ENCODE measurements at places on chromosomes 5 and 9.

GRCh38 chr5:1316588-1317340 lies 21.9 kb upstream of the TERT start:
- DNase-seq: no peak

DNA sequence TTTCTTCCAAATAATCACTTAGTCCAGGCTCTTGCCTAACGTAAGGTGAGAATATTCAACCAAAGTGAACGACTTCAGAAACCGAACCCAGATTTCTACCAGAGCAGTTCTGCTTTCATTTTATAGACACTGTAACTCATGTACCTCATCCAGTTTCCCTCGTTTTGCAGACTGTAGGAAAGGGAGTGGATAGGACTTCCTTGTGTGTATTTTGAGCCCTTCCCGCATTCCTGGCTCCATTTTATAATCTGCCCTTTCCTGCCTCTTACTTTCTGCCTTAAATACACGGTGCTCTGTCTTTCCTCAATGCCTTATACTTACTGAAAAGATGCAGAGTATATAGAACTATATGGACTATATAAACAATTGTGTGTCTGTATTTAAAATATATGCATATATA lies 20.8 kb downstream of the MINAR2 start:
- no peak for DNase-seq

- no peak for DNase-seq
Observed at GRCh38 chr5:14325369-14325768, 182.2 kb downstream of the TRIO start.

DNA sequence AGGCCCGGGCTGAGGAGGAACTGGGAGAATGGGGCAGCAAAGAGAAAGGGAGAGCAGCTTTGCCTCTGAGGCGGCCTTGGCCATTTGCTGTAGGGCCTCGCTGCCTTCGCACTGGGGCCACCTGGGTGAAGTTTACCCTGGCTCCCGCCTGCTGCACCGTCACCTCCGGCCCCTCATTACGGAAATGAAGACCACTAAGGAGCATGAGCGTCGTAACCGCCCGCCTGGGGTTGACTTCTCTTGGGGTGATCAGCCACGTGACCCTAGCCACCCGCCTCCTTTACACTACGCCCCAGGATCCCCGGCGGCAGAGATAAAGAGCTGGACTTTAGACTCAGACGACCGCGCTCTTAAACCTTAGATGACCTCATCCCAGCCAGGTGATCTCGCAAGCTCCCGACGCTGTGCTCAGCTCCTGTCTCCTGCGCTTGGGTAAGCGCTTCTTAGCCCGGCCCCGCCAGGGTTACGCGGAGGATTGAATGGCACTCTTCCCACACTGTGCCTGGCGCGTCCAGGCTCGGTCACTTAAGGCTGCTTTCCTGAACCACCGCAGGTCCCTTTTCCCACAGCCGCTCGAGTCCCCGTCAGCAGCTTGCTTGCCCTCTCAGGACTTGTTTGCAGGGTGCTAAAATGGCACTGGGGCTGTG lies 107.9 kb upstream of the LARP1 start:
- peak; percentile 11 for DNase-seq

DNA sequence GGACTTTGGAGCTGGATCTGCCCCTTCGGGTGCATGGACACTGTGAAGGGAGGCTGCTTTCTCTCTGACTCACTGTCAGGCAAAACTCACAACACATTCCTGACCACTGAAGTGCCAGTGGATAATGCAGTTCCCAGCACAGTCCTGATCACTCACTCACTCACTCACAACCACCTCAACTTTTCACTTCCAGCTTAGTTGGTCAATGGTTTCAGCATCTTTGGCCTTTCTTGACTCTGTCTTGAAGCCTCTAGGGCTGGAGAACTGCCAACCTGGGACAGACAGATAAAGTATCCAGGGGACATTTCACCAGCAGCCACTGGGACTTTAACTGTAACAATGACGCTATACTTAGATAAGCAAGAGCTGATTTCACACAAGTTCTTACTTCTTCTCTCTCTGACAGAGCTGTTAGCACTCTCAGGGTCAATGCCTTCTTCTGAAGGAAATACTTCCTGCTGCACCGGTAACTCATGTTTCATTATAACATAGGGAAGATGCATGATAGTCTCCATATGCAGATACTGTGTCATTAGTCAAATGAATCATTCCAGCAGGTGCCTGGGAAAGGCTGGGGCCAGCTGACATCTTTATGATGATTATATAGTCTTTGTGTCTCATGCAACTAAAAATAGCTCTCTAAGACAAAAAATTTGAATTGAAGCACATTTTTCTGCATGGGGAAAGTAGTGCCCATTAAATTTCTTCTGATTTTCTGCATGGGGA lies 499.0 kb downstream of the SEMA5A start:
- DNase-seq: no peak

DNA sequence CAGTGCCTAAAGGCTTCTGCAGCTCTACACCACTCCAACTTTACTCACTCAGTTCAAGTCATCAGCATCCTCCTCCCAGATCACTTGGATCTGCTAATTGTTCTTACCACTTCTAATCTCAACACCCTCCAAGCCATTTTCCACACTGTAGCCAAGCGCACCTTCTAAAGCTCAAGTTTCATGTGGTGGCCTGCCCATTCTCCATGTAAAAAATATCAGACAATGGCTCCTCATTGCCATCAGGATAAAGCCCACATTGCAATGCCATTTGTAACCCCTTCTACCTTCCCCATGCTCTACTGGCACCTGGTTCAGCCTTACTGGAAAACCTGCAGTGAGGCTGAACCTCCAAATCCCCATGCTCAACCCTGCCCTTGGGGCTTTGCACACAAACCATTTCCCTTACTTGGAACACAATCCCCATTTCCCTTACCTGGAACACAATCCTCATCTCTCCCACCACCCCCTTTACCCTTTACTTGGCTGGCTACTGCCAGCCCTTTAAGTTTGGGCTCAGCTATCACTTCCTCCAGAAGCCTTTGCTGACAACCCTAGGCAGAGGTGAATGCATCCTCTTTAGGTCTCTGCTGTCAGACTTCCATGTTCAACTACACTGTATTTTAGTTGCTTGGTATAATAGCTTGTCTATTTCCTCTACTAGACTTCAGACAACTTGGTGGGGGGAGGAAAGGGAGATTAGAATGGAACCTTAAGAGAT lies 220.0 kb downstream of the TSSK1B start:
- no peak for DNase-seq

DNA sequence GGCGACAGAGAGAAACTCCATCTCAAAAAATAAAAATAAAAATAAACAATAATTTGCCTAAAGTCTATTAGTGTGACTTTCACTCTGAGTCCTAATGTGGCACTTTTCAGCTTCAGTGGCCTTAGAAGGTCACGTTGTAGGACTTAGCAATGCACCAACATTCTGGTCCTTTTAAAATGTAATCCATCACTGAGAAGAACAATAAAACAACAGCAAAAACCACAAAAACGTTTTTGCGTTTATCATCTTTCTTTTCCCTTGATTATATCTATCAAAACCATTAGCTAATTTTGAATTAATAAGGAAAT lies 190.1 kb upstream of the ZNF608 start:
- DNase-seq: no peak

DNA sequence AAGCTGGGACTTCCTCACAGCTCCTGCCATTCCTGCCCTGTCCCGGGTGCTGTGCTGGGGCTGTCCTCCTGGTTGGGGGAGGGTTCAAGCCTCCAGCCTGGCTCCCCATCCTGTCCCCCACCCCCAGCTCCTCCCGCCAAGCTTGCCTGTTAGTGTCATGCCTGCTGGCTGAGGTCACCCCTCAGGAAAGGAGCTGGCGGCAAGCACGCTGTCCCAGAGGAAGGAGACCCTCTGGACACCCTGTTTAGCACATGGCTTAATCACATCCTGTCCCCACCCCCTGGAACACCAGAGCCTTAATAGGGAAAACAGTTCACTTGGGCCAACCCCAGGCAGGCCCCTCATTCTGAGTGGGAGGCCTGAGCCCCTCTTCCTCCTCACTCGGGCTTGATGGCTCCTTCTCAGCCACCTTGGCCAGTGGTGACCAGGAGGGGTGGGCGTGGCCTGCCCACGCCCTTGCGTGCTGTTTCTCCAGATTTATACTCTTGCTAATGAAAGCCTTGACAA lies 9.2 kb upstream of the PHYHD1 start:
- no peak for DNase-seq

- no peak for DNase-seq
Observed at GRCh38 chr5:164139423-164139822, 634.0 kb downstream of the MAT2B start.

DNA sequence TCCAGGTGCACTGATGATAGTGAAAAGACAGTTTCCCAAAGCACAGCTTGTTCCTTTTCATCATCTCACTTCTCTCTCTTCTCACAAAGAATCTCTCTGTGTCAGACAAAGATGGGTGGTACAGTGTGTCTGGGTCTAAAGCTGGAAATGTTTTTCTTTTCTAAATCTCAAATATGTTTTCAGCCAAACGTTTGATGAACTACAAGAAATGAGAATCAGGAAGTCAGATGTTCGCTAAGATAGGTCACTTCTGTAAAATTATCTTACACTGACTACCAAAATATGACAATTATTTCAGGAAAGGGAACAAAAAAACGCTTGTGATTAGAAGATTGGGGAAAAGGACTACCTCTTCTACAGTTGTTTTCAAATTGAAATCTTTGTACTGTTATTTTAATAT lies 708.8 kb downstream of the PTPRD start:
- no peak for DNase-seq

GRCh38 chr9:90896231-90896630 lies 94.6 kb downstream of the SYK start:
- DNase-seq: no peak

DNA sequence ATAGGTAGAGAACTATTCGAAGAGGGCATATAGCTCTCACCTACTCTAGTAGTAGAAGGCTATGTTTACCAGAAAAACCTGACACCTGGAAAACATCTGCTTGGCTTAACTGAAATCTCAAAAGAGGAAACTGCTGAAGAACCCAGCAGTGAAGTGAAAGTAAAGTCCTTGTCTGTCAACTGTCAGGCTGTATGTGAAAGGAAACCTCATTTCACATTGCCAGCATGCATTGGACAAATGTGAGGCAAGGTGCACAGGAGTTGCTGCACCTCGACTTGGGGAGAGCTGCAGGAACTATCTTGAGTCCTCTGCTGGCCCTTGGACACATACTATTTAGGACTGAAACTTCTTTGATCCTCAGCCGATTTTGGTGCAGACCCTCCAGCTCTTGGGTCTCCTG lies 53.3 kb downstream of the NREP start:
- no peak for DNase-seq

DNA sequence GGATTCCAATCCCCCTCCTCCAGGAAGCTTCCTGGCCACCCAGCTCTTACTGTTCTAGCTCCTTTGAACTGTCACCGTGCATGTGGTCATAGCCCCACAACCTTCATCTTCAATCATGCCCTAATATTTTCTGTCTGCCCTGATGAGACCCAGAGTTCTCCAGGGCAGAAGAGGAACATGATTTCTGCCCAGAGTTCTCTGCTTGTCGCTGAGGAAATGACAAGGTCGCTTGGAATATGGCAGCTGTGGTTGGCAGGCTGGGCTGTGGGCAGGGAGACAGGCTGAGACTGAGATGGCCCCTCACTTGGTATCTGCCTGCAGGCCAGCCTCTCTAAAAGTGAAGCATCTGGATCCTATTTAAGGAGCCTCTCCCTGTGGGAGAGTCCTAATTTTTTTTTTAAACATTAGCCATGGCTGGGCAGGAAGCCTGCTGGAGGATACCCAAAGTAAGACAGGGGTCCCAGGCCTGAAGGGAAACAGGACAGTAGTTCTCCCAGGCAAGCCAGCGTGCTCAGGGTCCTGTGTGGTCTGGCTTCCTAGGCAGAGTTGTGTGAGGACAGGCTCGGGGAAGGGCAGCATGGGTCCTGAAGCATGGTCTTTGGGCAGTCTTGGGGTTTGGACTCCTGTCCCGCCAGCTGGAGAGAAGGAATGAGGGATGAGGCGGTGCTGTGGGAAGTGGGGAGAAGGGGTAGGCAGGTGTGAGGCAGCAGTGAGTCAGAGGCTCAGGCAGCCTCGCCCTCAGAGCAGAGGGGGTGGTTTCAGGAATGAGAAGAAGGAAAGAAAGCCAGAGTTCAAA lies 242.1 kb downstream of the FSTL4 start:
- no peak for DNase-seq

GRCh38 chr9:113934829-113935676 lies 58.9 kb downstream of the ZNF618 start:
- DNase-seq: no peak

- DNase-seq: peak; percentile 18
Observed at GRCh38 chr5:133944263-133945185, 23.9 kb downstream of the C5orf15 start.

DNA sequence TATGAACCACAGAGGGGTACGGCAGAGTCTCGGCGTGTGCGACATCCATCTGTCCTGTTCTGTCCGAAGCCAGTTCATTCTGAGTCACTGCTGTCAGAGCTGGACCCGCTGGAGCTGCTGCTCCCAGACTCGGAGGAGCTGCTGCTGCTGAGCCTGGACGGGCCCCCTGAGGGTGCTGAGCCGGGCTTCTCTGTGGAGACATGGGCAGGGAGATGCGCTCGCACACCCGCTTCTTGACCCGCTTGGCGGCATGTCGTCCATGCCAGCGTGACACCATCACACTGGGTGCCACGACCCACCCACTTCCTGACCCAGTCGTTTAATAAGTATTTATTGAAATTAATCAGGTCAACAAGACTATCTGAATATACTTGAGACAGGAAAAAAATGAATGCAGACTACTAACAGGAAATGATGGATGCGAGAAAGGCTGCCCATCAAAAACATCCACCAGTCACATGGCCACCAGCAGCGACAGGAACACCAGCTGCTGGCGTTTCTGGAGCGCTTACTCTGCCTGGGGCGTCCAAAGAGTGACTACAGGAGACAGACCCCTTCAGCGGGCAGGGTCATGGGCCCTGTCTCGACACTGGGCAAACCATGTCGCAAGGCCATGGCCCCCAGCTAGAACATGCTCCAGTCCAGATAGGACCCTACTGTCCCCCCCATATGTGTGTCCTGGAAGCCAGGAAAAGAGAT lies 8.4 kb downstream of the BRD3OS start:
- DNase-seq: no peak

- DNase-seq: no peak
Observed at GRCh38 chr5:141223112-141223783, at the start of gene PCDHB14. PCDHB14 (plus strand) TSS chr5:141223343; CDS start chr5:141223506, 163 bp downstream.

- no peak for DNase-seq
Observed at GRCh38 chr9:98927724-98928123, 16.0 kb upstream of the COL15A1 start.

- DNase-seq: no peak
Observed at GRCh38 chr9:87872079-87872624, 10.5 kb upstream of the SPATA31E1 start.

- no peak for DNase-seq
Observed at GRCh38 chr9:130110596-130111021, 56.9 kb downstream of the GPR107 start.

DNA sequence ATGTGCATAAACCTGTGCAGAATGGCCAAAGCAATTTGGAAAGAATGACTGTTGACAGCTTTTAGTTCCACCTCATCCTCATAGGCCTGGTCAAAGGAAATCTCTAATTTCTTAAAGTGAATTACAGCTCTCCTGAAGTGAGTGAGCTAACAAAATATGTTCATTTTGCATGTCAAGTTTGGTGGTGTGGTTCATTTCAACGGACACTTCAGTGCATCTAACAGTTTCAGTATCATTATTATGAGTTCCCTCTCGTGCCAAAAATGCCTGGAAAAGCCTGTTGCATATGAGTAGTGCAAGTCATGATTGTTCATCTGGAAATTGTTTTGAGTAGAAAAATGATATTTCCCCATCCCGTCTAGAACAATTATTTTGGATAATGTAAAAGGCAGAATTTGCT lies 53.2 kb upstream of the HMHB1 start:
- DNase-seq: no peak

GRCh38 chr5:75617736-75618352 lies 6.6 kb downstream of the ANKDD1B start:
- DNase-seq: no peak

Data from stimulated activated CD8-positive, alpha-beta memory T cell treated with anti-CD3 and anti-CD28 coated beads, Interleukin-4, amount 100 ng/mL, for 24 hours (primary cell).